ENCODE measurements at places on chromosomes 5 and 9.

DNA sequence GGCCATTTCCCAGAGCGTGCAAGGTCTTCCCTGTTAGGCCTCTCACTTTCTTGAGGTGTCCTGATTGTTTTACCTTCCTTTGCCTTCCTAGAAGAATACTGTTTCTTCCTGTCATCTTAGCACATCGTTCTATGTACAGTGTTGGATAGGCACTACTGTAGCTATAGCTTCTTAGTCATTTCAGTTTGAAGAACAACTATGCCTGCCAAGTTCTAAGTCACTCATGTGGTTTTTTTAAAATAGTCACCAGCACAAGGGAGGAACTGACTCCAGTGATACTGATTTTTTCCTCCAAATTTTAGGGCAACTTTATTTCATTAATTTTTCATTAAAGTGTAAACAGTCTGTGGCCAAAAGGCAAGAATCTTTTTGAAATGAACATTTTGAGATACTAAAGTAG lies 122.4 kb upstream of the NR5A1 start:
- no peak for DNase-seq

DNA sequence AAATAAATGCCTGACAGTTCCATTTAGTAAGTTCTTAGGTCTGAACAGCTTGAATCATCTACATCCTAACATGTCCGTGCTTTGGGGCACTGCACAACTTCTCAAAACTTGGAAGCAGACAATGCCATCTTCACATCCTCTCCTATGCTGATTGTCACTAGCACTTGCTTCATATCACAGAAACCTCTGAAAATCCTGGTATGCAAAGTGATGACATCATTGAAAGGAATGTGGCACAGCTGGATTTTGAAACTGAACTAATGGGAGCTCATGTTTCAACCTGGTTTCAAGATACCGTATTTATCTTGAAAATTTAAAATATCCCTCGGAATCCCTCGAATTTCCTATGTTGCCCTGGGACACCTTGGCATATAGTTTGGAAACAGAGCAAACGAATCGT lies 490.2 kb upstream of the DAP start:
- DNase-seq = no peak

GRCh38 chr5:158470764-158471534 lies 612.0 kb upstream of the CLINT1 start:
- DNase-seq = no peak

DNA sequence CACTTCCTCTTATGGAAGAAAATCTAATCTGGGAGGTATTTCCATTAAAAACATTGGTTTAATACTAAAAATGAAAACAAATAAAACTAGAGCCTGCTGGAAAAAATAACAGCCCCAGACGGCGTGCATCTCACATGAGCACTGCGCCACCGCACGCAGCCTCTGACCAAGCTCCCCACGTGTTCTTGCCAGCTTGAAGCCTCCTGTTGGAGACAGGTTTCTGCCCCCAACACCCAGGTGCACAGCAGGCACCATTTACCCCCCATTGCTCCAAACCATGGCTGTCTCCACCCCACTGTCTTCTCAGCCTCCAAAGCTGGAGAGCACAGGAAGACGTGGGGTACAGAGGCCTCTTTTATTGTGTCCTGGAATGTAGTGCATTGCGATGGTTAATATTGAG lies 10.7 kb upstream of the COL5A1 start:
- DNase-seq = no peak

DNA sequence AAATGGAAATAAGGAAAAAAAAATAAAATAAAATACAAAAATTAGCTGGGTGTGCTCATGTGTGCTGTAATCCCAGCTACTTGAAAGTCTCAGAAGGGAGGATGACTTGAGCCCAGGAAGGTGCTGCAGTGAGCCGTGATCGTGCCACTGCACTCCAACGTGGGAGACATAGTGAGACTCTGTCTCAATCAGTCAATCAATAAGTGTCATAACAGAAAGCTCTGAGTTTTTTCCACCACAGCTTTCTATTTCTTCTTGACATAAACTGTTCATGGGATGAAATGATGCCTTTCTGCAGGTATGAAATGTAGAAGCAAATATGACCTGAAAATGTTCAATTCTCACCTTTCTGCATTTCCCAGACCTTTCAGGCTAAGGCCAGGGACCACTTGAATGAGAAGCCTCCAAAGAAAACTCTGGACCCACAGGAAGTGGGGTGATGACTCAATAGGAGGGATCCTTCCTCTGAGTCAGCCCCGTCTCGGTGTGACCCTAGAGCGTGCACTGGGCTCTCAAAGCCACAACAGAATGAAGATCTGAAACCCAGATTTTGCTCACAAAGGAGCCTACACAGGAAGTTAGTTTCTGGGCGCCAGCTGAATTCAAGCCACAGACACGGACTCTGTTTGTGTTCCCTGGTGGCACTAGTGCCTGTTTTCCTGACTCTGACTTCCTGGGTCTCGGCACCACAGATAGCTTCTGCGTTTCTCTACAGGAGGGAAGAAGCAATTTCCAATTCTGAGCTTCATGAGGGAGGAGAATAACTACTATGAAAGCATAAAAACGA lies 62.0 kb downstream of the ANKH start:
- DNase-seq = peak; percentile 12

GRCh38 chr9:79054500-79054899 lies 517.3 kb upstream of the TLE4 start:
- DNase-seq = no peak

DNA sequence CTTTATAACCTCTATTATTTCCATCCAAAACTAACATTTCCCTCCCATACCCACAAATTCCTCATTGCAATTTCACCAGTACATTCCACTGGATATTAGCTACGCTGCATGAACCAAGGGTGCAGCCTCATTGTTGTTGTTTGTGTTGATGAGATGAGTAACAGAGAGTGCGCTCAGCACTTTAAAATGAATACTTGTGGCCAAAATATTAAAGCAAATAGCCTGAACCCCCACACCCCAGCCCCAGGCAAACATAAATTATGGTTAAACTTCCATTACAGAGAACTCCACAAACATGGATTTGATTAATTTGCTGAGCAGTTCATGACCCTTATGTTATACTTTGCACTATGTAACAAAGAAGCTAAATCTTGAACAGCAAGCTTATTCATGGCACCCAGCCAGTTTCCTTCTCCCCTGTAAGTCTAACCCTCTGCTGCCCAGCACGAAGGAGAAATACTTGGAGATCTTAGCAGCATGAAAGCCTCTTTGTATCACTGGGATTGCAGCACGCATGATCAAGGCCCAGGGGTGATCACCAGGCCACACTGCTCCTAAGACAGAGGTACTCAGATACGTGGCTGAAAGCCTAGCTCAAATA lies 205.0 kb downstream of the DOCK8 start:
- no peak for DNase-seq

GRCh38 chr9:126406075-126406667 lies 79.5 kb downstream of the MVB12B start:
- DNase-seq = no peak

- DNase-seq = no peak
Measured at GRCh38 chr9:86652736-86653135, 294.6 kb downstream of the GAS1 start.

DNA sequence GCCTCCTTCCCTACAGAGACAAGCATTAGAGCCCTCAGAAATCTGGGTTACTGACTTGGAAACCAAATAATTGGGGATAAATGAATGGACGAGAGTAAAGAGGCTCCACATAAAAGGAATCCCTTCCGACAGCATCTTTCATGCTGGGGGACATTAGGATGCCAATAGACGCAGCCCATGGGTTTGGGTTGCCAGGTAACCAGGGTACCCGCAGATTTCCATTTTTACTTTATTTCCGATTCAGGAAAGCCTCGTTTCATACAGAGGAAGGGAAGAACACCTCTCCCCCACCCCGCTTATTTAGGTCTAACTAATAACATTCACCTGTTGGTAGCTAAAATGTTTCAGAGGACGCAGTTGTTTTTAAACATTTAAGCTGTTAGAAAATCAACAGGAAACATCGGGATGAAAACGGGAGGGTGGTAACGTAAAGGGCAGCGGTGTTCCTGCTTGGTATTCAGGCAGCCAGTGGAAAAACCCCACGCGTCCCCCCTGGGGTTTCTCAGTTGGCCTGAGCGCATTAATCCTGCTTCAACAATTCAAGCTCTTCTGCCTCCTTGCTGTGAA lies 179.5 kb downstream of the YTHDC2 start:
- no peak for DNase-seq

- no peak for DNase-seq
Measured at GRCh38 chr5:172597755-172598155, 43.3 kb upstream of the NEURL1B start.

DNA sequence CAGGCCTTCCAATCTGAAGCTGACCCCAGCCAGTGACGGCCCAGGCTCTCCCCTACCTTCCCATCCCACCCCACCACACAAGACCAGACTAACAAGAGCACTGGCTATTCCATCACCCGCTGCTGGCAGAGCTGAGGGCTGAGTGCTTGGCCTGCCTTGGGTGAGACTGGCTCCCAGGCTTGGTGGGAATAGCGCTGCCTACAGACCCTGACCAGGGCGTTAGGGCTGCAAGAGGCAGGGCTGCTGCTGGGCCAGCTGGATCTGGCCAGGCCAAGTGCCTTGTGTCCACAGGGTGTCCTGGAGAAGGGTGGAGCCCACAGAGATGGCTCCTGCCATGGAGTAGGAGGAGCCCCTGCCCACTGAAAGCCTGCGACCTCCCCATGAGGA lies 31.6 kb upstream of the ANGPTL2 start:
- DNase-seq = no peak

- no peak for DNase-seq
Measured at GRCh38 chr5:142521706-142522105, 164.2 kb downstream of the FGF1 start.

GRCh38 chr5:26259081-26259480 lies 779.3 kb downstream of the CDH9 start:
- DNase-seq = no peak

DNA sequence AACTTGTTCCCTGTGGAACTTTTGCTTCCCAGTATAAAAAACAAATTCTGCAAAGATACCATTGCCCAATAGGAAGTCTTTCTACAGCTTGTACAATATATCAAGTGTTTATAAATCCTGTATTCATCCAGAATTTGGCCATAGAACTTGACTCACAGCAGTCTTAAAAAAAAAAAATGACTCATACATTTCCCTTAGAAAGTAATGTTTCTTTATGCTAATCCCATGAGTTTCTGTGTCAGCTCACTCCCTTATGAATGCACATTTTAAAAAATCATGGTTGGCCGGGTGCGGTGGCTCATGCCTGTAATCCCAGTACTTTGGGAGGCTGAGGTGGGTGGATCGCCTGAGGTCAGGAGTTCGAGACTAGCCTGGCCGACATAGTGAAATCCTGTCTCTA lies 89.3 kb upstream of the DMRT1 start:
- no peak for DNase-seq

DNA sequence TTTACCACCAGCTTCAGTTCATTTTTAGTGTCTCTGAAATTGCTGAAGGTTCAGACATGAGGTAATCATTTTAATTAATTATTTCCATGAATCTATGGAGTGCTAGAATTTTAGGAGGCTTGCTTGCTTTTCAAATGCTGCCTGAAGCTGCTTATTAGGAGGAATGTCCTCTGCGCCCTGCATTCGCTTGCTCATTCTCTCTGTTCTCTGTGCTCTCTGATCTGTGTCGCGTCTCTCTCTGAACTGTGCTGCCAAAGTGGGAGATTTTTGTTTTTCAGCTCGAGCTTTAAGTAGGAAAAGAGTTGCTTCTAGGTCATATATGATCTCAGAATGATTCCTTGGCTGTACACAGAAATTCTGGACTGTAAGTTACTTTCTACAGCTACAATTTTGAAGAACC lies 101.7 kb upstream of the PRR16 start:
- DNase-seq = no peak

DNA sequence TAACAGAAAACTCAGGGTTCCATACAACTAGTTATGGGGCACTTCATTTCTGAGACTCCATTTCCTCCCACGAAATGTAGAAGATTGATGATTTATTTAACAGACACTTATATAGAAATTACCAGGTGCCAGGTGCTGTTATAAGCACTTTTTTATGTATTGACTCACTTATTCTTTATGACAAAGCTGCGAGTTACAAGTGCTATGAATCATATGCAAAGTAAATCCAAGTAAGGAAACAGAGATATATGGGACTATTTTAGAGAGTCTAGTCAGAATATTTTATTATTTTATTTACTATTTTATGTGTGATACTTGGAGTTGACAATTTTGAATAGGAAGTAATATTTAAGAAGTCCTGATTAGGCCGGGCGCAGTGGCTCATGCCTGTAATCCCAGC lies 822.8 kb upstream of the C9orf72 start:
- DNase-seq = no peak

DNA sequence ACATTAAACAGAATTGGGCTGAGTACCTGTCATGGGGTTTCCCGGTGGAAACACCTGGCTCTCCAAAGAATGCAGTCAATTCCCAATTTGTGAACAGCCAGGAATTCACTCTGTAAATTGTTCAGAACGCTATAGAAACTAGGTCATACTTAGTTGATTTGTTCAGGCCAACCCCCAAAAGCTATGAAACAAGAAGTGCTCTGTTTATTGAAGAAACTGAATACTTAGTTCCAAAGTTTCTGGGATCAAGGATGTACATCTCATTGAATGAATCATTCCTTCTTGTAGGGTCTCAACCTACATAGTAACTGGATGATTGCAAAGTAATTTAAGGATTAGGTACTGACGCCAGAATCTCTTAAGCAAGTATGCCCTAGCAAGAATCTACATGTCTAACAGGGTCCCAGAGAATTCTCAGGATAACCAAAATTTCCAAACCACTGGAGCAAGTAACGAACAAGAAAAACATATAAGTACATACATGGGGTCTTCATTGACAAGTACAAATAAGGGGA lies 659 bp upstream of the TUSC1 start:
- DNase-seq = no peak

DNA sequence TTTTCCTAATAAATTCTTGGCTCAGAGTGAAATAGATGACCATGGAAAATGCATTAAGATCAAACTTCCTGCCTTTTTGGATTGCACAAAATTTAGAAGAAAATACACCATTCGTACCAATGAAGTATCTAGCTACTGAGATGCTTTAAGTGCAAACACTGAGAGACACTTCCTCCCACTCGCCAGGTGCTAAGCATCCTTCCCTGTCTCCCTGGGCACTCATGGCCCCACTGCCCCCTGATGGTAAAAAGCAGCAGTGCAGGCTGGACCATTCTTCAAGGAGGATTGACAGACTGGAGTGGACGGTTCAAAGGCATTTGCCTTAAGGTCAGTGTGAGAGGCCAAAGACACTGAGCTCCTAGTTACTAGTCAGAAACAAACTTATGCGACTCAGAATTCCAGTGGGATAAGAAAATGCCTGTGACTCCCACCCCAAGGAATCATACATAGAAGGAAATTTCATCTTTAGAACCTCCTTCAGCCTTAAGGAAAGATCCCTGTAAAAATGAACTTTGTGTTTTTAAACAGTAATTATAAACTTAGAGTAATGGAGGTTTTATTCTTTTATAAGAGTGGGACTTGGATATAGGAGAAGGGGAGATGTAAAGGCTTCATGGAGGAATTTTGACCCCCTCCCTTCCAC lies 86.0 kb upstream of the SLC30A5 start:
- DNase-seq = no peak
